ENCODE measurements at places on chromosomes 1 and 21.

DNA sequence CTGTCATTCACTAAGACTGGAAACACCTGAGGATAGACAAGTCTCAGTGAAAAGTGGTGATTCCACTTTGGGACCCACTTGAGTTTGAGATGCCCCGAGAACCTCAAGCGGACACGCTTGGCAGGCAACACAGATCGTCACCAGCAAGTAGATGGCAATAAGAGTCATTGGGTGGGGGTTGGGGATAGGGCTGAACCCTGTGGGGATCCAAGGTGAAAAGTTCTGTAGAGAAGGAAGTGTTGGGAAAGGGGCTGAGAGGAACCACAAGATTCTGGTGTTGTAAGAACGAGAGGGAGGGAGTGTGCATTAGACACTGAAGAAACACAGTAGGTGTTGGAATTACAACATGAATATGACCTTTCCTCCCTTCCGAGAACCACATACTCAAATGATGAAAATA lies 45.4 kb upstream of the TDRD10 start:
- no peak for DNase-seq

- DNase-seq = no peak
Measured at GRCh38 chr1:117541003-117541402, 64.8 kb upstream of the TENT5C start.

DNA sequence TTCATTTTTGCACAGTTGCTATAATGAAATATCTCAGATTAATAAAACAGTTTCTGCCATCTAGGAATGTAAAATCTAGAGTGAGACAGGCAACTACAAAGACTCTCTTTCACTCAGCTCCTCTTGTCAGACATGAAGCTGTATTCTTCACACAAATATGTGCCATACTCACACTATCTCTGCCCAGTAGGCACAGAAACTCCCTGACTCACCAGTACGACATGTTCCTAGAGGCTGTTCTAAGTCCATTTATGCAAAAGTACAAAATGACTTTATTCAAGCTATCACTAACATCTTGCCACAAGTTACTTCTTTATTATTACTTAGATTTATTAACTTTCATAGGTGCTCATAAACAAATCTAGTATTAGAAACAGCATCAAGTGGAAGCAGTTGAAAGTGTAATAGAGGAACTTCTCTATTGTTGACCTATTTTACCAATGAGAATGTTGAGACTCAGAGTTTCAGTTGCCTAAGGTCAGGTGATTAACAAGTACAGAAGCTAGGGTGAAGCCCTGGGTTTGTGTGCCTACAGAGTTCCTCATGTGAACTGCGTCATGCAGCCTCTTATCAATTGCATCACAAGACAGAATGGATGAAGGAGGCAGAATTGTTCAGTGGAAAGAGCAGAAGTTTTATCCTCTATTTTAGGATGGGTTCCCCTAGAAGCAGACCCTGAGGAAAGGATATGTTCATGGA lies 98.9 kb downstream of the RGS2 start:
- DNase-seq = no peak

DNA sequence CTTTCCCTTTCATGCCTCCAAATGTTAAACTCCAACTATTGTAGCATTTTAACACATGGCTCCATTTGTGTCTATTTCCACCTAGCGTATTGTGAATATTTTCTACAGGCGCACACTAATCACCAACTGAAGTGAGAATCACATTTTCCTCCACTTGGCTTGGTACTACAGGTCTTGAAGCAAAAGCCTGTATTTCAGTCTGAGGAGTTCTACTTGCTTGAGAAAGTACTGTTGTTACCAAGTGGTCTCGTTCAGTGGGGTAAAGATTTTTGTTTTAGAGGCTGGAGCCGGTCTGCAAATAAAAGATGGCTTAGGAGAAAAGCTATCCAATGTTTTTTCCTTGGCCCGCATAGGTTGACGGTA lies 550 bp upstream of the PTBP2 start:
- no peak for DNase-seq

DNA sequence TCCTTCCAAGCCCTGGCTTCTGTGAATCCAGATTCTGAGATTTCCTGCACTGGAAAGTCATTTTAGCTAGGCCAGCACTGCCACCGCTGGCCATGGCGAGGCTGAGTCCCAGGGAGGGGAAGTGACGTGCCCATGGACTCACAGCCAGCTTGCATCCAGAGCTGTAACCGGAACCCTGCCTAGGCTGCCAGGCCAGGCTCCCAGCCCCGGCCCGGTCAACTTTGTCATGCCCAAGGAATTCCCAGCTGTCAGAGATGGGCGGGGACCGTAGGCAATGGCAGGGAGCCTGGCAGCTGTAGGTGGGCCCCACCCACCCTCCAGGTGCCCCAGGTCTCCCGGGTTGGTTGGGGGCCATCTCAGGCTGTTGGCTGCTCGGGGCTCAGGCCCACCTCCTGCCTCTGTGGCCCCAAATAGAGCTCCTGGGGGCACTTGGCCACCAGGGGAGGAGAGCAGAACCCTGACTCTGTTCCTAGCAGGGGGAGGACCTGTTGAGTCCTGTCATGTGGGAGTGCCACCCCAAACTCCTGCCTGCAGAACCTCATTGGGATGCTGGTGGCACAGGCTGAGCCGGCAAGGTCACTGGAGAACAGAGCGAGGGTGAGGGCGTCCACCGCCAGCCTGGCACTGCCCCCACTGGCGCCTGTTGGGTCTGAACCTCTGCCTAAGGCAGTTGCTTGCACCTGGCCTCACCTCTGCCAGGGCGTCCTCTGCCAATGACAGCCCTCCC lies 57.8 kb downstream of the FOXO6 start:
- DNase-seq = no peak

DNA sequence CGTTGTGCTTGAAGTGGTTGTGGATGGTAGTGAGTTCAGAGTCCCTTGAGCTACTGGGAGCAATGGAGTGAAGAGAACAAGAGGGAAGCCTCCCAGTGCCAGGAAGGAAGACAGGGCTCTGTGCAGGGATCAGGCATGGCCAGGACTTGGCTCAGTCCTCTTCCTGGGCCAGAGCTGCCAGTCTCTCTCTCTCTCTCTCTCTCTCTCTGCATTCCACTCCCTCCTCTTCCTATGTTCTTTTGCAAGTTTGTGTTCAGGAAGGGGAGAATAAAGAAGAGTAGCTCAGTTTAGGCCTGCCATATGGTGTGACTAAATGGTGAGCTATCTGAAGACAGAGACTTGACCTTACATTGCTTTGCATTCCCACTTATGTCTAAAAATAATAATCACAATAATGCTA lies 20.5 kb upstream of the RPTN start:
- DNase-seq = no peak

GRCh38 chr1:55466921-55467320 lies 251.8 kb upstream of the USP24 start:
- no peak for DNase-seq

DNA sequence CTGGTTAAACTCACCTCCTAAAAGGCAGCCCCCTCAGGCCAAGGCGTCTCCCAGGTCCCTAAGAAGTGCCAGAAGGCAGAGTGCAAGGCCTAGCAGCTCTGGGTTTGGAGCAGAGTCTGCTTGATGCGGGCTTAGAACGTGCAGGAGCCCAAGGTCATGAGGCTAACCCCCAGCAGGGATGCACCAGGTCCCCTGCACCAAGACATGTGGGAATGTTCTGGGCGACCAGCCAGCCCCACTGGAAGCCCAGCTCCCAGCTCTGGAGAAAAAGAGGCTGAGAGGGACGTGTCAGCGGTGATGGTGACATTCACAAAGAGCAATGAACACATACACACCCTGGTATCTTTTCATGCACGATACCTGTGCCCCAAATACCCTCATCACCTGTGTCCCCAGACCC lies 5.1 kb downstream of the LRRN2 start:
- DNase-seq = no peak

DNA sequence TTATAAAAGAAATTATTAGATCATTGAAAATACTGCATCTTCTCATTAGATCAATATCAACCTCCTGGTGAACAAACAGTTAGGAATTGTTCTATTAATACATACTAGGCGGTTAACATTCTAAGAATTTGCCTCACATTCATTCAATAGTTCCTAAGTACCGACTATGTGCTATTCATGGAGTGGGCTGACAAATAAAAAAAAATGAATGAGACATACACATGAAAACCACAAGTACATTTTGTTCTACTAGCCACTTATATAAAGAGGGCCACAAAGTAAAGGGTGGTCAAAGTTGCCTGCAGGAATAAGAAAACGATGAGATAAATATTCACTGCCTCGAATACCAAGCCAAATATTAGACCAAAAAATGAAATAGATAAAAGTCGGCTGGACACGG lies 294.4 kb downstream of the SDCCAG8 start:
- no peak for DNase-seq

GRCh38 chr1:1004780-1005697 lies 5.1 kb upstream of the HES4 start:
- DNase-seq = no peak

DNA sequence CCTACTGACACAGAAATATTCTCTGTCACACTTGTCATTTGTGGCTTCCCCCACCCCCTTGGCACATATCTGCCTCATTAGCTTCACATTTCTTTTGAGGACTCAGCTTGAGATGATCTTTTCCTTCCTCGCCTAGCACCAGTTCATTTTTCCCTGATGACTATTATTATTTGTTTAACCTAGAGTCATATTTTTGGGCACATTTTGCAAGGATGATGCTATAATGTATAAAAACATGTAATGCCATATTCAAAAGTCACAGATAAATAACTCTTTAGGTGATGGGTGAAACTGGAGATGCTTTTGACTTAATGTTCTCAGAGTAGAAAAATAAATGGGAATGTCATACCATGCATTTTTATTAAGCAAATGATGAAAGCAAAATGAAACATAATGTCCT lies 202.7 kb downstream of the BACH1 start:
- no peak for DNase-seq

DNA sequence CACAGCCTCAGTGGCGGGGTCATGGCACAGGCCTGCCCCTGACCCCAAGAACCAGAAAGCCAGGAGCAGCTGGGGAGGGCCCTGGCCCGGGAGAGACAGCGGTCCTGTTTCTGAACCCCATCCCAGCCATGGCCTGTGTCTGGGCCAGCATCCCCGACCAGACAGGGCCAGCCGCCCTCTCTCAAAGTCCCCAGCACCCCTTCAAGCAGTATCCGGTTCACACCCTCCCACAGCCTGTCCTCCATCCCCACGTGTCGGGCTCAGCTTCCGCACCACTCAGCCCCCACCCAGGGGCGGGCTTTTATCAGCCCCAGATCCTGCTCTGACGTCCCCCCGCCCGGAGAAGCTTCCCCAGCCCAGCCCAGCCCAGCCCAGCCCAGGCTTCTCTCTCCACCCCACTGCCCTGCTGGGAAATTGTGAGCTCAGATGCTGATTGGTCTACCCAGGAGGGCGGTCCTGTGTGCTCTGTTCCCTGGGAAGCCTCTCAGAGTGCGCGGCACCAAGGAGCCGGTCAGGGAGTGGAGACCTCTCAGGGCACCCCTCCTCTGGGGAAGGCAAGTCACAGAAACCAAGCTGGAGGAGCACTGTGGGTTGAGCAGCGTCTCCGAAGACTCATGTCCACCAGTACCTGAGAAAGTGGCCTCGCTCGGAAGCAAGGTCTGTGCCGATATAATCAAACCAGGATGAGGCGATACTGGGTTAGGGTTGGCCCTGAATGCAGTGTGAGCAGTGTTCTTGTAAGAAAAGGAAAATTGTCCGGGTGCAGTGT lies 4.7 kb upstream of the FAAP20 start:
- DNase-seq = peak; percentile 87

- peak; percentile 88 for DNase-seq
Measured at GRCh38 chr1:24070821-24071393, 41.0 kb downstream of the MYOM3 start.

GRCh38 chr1:18735224-18735997 lies 104.8 kb downstream of the PAX7 start:
- DNase-seq = no peak

GRCh38 chr1:203915811-203916210 lies 54.4 kb downstream of the SNRPE start:
- DNase-seq = no peak

GRCh38 chr21:16241479-16241963 lies 511.7 kb downstream of the USP25 start:
- no peak for DNase-seq

DNA sequence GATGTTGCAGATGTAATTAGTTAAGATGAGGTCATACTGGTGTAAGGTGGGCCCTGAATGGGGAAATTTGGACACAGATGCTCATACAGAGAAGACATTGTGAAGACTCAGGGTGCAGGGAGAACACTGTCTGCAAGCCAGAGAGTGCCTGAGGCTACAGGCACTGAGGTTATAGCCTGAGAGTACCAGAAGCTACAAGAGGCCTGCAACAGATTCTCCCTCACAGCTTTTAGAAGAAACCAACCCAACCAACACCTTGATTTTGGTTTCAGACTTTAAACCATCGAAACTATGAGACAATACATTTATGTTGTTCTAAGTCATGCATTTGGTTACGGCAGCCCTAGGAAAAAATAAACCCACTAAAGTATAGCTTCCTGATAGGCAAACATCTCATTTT lies 321.7 kb upstream of the USP25 start:
- peak; percentile 26 for DNase-seq

DNA sequence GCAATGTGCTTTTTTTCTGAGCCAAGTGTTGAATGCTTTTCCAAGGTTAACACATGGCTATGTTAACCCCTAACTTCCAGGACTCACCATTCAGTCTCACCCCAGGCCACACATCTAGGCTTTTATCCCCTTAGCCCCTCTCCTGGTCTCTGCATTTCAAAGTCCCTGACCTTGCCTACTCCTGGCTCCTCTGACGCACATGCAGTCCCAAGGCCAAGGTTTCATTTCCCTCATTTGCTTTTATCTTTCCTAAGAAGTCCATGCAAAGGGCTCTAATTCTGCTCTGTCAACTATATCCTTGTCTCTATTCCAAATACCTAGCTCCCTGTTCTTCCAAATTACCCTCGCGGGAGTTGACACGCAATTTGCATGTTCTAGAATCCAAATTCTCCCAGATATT lies 25.4 kb downstream of the SLC30A10 start:
- no peak for DNase-seq

GRCh38 chr1:59357645-59358320 lies 60.9 kb downstream of the FGGY start:
- DNase-seq = no peak

DNA sequence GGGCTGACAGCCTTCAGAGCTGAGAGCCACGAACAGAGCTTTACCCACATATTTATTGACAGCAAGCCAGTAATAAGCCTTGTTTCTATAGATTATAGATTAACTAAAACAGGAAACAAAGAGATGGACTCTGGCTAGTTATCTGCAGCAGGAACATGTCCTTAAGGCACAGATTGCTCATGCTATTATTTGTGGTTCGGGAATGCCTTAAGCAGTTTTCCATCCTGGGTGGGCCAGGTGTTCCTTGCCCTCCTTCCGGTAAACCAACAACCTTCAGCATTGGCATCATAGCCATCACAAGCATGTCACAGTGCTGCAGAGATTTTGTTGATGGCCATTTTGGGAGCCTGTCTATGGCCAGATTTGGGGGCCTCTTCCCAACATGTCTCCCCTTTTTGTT lies 96.8 kb downstream of the POU2F1 start:
- no peak for DNase-seq

GRCh38 chr1:208251911-208252835 lies 8.0 kb upstream of the PLXNA2 start:
- DNase-seq = no peak

All from GM10248 (cell line).